ENCODE measurements at places on chromosomes 1 and 21.

DNA sequence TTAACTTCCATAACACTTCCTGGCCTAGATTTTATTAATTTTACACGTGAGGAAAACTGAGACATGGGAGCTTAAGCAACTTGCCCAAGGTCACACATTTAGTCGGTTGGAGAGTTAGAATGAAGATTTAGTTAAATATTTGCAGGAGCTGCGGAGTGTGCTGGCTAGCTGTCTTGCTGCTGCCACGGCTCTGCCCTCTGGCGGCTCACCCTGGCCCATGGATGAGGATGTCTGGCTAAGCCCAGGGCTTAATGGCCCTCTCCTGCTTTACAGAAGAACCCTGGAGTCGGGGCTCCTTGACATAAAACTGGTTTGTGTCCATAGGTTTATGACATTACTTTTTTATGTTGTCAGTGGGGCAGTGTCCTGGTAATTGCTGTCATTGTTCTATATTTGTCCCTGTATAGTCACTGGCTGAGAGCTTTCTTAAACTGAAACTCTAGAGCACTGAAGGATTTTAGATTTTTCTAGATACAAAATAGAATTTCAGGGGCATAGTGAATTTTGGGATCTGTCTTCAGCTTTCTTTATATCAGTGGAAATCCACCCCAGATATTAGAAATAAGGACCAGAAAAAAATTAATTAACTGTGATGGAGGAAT is 88.9 kb upstream of the WLS start:
- peak; percentile 45 for DNase-seq

- DNase-seq: no peak
These were observed 316.4 kb upstream of the SGIP1 start for GRCh38 chr1:66217561-66217960.

DNA sequence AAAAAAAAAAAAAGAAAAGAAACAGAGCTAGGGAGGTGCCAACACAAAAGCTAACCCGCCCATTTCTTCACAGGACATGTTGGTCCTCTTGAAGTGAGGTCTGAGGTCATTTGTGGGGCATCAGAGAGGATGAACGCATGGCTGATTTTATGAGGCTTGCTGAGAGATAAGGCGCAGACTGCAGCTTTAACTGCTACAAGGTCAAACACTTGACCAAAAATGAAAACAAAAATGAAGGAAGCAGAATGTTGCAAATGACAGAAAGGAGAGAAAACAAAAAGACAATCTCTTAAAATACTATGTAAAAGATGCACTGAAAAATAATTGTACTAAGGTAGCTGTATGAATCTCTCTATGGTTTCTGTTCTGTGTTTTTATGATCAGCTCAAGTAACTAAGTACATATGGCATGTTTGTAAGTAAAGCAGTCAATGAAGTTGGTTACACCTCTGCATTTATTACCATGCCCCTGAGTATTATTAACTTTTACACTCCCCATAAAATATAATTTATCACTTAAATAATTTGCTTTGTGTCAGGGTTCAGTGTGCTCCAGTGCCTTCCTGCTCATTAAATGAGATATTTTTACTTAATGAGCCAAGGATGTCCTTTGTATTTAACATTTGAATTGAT is 249.1 kb upstream of the NR5A2 start:
- peak; percentile 8 for DNase-seq

DNA sequence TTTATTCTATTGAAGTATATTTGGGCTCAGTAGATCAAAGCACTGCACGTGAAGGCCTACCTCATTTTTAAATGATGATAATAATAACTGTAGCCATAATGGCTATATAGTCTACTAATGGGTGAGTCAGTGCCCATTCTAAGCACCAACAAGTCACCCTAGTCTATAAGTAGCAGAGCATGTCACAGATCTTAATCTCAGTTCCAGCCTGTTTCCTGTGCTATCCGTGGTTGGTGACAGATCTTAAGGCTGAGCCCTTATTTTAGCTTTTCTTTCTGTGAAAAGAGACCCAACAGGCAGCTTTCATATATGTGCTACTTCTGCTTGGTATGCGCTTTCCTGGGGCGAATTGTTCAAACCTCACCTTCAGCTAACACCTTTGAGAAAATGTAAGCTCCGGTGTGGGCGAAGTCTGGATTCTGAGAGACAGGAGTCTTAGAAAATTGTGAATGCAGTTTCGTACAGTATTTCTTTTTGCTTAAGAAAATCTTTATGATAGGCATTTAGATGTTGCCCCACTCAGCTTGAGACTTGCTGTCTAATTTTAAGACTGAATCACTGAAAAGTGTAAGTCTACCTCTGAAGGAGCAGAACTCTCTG is 59.6 kb downstream of the FMN2 start:
- DNase-seq: no peak

DNA sequence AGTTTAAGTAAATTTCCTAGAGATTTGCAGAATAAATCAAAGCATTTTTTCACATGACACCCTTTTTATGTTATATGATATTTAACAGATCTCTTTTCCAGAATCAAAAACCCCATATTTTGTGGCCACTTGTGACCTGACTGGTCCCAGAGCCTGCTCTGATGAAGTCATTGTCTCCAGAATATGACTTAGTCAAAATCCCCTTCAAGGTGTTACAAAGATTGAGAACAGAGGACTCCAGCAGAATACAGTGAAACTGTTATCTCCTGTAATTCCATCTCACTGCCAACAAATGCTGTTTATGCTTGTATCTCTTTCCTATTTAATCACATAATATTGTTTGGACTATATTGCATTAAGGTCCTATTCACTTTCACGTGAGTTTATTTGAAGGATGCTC is 25.6 kb downstream of the RGS1 start:
- DNase-seq: no peak

GRCh38 chr1:163914785-163915413 is 593.1 kb downstream of the NUF2 start:
- DNase-seq: no peak

DNA sequence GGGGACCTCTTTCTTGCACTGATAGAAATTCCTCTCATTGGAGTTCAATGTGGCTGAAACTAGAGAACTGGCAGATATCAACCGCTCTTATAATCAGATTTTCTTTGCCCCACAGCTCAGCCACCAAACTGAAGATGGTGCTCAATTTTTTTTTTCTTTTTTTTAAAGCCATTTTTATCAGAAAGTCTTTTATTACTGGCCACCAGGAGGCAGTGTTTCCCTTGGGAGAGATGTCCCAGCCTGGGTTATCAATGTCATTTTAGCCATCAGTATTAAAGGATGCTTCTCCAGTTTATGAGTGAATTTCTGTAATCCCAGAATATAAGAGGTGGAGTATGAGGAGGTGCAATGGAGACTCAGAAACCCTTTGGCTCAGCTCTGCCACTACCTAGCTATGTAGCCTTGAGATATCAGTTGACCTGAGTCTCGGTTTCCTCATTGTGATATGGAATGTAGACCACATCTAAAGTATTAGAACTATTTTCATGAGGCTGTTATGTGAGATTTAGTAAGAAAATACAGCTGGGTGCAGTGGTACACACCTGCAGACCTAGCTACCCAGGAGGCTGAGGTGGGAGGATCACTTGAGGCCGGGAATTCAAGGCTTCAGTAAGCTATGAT is 27.6 kb downstream of the CD244 start:
- DNase-seq: no peak

DNA sequence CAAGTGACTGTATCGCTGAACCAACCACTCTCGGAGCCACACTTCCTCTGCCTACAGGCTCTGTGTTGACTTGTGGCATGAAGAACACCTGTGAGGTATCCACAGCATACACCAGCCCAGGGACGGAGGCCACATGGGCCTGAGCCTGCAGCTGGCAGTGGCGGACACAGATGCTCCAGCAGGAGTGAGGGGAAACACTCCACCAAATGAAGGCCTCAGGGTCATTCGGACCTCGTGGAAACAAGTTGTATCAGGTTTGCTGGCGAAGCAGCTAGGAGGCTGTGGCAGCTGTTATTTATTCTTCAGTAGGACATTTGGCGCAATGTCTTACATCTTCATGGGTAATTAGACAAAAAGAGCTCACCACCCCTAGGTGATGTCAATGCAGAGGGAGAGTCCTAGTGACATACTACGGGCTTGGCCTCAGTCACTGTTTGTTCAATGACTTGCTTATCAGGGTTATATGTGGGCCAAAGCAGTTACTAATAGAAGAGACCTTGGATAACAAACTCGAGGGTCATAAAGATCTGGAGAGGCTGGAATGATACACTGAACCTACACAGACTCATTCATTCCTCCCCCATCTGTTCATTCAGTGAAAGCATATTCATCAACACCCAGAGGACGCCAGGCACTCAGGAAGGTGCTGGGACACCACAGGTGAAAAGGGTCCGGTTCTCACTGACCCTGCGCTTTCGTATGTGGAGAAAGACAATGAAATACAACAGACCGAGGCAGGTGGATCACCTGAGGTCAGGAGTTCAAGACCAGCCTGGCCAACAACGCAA is 11.6 kb upstream of the ETS2 start:
- DNase-seq: no peak

GRCh38 chr1:61088163-61088974 is 6.0 kb downstream of the NFIA start:
- no peak for DNase-seq

DNA sequence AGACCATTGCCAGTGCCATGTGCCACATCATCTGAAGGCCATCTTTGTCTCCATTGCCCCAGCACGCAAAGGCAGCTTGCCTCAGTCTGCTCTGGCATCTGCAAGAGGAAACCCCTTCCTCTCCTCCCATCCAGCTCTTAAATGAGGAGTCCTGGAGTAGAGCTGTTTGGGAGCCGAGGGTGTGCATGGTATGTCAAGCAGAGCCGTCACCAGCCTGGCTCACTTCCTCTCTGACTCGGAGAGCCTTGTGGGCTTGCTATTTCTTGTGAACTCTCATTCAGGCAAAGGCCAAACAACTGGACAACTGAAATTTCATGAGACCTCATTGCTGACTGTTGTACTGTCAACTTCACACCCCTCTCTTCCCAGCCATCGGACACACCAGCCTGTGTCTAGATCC is 143.9 kb downstream of the SIPA1L2 start:
- no peak for DNase-seq

GRCh38 chr1:203492748-203493130 is 1.2 kb upstream of the OPTC start:
- DNase-seq: no peak

DNA sequence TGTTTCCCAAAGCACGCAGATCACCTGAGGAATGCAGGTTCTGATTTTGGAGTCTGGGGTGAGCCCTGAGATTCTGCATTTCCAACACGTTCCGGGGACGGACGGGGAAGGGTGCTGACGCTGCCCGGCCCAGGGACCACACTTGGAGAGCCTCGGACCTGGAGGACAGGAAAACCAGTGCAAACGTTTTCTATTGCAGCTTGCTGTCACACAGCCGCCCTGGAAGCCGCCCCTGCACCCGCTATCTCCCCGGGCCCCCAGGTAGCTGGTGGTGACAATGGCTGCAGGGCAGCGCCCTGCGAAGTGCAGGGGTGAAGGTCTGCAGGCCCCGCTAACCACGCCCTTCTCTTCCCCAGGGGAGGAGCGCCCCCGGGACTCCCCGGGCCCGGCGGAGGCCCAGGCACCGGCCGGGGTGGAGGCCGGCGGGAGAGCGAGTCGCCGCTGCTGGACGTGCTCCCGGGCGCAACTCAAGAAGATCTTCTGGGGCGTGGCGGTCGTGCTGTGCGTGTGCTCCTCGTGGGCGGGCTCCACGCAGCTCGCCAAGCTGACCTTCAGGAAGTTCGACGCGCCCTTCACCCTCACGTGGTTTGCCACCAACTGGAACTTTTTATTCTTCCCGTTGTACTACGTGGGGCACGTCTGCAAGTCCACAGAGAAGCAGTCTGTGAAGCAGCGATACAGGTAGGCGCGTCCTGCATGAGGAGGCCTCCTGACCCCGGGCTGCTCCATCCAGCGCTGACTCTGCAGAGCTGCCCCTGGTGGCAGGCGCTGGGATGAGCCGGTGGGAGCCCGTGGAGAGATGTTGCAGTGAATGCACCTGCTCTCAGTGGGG is 142.0 kb upstream of the COA6 start:
- DNase-seq: no peak

- no peak for DNase-seq
These were observed 413.1 kb downstream of the PTPRU start for GRCh38 chr1:29649189-29650040.

DNA sequence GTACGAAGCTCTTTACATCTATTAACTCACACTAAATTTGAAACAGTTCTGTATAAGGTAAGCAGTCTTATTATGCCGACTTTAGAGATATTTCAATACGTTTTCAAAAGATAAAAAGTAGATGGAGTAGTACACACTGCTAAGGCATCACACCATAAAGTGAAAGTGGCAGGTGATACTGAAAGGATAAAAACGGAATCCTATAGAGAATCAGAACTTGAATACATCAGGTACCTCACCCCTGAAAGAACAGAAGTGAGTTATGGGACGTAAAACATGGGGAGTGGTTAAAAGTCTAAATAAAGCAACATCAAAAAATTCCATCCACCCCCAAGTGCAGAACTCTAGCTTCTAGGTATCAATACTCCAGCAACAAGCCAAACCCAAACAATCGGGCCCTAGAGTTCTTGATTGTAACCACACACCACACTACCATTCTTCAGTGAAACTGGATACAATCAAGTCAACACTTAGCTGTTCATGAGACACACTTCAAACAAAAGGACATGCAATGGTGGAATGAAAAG is 142.6 kb downstream of the SMYD3 start:
- no peak for DNase-seq

GRCh38 chr1:66556161-66556611 is 22.2 kb downstream of the SGIP1 start:
- DNase-seq: no peak

- DNase-seq: no peak
These were observed 24.6 kb downstream of the LRRC41 start for GRCh38 chr1:46278807-46279206.

- no peak for DNase-seq
These were observed at the start of gene STYXL2 for GRCh38 chr1:167093846-167094516. STYXL2 (plus strand) TSS chr1:167094075; CDS start chr1:167094850, 775 bp downstream.

GRCh38 chr1:33378976-33379375 is 51.9 kb downstream of the PHC2 start:
- no peak for DNase-seq

Measured in right renal cortex interstitium (tissue), 3 donors.